GM12892 (cell line): ENCODE measurements at places on chromosomes 11 and 22.
A peak's percentile ranks its signal among the peaks of the same experiment; 100 is the strongest.

DNA sequence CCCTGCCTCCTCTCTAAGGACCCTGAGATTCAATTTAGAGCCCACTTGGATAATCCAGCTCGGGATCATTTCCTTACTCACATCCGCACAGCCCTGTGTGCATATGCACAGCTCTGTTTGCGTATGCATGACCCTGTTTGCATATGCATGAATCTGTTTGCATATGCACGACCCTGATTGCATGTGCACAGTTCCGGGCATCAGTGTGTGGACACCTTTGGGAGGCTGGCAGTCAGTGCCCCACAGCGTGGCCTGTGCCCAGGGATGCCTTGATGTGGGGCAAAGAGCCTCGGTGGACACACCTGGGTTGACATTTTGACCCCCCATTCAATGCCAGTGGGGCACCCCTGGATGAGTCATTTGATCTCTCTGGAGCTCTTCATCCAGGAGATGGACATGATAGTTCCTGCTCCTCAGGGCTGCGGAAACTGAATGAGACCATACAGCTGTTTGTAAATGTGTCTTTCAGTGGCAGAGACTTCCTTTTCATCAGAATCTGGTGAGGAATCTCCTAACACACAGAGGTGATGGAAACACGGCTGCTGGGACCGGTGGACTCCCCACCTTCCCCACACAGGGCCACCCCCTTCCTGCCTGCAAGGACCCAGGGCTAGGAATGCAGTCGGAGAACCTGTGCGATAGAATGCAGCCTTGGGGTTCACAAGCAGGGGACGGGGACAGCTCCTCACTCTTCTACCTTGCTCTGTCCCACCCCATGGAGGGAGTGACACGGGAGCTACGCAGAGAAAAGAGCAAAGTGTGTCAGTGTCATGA lies 41.2 kb downstream of the MYEOV start:
- no peak for DNase-seq

DNA sequence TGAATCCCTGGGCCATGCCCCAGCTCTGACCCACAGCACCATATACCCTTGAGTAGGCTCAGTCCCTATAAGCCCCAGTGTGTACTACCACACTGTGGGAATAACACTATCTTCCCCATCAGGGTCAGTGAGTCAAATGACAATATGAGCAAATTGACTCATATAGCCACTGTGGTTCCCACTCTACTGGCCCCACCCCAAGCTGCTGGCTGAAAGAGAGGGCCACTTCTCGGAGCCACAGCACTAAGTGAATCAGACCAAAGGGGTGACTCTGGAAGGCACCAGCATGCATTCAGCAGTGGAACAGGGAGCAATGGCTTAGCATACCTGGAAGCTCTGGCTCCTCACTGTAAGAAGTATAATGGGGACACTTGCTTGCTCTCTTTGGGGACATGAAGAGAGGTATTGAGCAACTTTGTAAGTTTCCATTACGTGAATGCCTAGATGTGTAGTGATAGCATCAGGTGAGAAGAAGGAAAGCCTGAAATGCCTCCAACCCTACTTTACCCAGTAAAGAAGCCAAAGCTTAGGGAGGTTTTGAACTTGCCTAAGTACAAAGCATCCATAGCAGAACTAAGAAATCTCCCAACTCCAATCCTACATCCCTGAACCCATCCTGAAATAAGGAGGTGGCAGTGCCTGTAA lies 13.5 kb downstream of the CD59 start:
- DNase-seq = peak; percentile 24

DNA sequence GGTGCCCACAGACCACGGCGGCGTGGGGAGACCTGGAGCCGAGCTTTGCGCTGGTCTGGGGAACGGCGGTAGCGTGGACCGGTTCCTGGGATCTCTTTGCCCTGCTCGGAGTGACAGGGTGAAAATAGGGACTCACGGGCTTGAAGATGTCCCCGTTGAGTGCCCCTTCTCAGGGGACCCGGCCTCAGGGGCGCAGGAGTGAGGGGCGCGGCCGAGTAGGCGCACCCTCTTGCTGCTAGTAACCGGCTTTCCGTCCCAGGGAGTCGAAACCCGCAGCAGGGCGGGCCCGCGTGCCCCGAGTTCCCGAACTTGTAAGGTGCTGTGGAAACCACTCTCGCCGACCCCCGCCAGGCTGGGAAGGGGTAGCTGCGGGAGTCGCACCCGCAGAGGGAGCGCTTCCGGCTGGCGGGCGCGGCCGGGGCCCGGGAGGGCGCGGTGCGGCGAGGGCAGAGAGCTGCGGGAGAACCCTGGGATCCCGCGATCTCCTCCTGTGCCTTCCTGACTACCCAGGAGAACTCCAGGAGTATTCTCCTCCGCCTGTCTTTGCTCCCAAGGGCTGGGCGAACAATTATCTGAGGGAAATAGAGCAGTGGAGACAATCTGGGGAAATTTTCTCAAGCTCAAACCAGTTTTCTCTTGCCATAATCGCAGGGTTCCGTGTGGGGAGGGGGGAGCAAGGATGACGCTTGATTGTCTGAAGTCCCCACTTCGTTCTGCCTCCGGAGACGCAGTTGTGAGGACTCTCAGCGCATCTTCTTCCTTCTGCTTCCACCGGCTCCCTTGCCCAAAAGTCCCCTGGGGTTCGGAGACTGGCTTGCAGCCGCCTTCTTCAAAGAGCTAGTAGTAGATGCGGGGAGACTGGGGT lies 666 bp downstream of the NELL1 start:
- DNase-seq = no peak

GRCh38 chr11:7314811-7315604 lies 63.3 kb downstream of the SYT9 start:
- no peak for DNase-seq

GRCh38 chr11:126727381-126727780 lies 273.2 kb downstream of the KIRREL3 start:
- DNase-seq = no peak

- DNase-seq = peak; percentile 9
Measured at GRCh38 chr11:82732734-82733443, 775 bp downstream of the FAM181B start.

DNA sequence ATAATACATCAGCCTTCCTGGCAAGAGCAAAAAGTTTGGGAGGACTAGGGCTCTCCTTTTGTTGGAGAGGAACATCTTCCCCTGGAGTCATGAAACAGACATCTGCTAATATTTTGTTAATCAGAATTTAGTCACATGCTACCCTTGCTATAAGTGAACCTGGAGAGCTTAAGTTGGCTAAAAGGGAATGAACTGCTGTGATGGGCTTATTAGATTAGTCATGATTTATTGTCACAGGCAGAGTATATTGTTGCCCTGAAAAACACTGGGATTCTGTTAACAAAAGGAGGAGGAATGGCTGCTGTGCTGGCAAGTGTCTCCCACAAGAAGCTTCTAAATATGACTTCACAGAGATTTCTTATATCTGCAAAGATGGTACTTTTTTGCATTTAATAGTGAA lies 16.0 kb downstream of the TCP11L1 start:
- DNase-seq = no peak

DNA sequence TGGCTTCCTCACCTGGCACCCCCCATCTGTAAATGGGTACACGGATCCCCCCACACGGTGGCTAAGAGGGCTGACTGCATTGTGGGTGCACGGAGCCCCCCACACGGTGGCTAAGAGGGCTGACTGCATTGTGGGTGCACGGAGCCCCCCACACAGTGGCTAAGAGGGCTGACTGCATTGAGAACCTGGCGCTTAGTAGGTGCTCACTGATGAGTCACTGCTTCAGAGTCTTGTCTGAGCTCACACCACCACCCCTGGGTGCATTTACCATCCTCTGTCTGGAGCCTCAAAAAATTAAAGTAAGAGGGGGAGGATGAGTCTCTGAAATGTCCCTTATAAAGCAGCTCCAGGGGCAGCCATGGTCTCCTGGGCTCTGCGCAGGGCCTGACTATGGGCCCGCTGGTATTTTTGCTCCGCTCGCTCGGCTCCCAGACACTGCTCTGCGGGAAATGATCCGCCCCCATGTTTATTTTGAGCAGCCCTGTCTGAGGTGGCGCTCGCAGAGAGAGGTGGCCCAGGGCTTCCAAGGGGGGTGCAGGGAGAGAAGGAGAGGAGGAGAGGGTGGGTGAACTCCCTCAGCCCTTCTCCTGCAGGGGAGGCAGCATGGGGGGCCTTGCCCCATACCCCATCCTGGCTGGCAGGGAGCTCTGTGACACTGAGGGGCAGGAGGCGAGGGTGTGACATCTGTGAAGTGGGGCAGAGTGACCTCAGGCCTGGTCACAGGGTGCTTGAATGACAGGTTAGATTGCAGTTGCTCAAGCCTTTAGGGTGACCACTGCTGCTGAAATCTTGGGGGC lies 82.6 kb downstream of the CACNA1I start:
- no peak for DNase-seq

- DNase-seq = no peak
Measured at GRCh38 chr11:94968334-94968958, 4.9 kb downstream of the CWC15 start.

GRCh38 chr11:93655047-93655446 lies 6.4 kb upstream of the CEP295 start:
- no peak for DNase-seq

GRCh38 chr11:126485021-126485792 lies 129.7 kb downstream of the ST3GAL4 start:
- DNase-seq = no peak

DNA sequence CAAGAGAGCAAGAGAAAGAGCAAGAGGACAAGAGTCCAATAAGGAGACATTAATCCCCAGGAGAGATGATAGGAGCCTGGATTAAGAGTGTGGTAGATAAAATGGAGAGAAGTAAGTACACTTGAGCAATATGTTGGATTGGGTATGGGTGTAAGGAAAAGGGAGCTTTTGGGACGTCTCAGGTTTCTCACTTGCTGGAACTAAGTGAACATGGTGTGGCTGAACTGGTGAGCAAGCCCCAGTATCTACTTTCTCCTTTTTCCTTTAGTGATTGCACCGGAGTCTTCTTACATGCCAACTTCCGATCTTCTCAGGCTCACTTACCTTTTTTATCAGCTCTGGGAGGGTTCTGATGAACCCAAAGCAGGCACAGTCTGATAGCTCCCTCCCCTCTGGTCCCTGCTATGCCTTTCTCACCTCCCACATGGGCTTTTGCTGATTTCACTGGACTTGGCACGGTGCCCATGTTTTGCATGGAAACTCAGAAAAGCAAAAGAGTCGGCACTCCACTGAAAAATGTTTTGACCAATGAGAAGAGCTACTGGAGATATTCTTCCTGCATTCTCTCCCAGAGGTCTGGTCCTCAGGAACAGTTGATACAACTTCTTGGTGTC lies 14.5 kb upstream of the APLNR start:
- DNase-seq = no peak

DNA sequence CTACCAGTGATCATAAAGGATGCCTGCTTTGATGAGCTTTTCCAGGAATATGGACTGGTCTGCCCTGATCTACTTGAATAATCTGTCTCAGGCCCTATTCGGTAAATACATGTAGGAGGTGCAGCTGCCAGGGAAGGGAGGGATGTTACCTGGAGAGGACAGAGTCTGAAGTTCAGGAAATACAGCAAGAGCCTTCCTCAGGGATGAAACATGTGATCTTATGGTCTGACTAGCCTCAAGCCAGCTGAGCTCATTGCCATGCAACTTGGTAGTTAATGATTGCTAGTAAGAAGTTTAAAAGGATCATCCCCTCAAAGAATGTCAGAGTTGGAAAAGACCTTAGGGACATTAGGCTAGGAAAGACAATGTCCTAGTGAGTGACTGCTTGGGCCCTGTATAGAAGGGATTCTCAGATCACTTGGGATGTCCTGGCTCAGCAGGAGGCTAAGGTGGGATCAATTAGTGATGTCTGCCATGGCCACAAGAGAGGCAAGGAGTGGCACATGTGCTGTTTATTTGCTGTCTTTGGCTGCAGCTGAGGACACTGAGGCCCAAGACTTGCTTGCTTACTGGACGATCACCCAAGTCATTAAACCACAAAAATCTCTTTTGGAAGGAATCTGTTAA lies 18.5 kb downstream of the PTPRJ start:
- no peak for DNase-seq

DNA sequence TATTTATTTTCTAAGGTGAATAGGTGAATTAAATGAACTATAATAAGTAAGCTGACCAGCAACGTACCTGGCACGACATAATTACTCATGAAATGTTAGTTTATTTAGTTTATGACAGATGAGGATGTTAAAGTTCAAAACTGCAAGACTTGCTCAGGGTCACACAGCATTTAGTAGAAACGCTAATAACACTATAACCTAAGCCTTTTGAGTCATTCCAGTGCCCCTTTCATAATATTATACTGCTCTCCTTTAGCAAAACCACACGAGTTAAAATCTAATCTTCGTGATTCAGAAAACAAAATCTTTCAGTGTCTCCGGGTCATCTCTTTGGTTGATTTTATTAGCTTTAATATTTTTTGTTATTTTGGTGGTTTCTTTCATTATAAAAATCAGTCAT lies 39.6 kb downstream of the BTBD10 start:
- no peak for DNase-seq

DNA sequence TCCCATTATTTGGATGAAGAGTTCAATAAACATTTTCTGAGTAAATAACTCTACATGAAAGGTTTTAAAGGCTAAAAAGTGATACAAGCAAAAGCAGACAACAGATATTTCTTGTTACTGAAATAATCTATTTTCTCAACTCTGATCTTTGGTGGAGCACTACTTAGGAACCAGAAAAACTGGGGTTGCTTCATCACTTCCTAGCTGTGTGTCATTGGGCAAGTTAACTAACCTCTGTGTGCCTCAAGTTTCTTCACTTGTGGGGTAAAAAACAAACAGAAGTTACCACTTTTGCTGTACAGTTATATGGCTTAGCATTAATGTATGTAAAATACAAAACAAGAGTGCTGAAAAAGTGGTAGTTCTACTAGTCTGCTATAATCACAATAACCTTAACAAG lies 5.6 kb downstream of the MAPK1 start:
- no peak for DNase-seq

- no peak for DNase-seq
Measured at GRCh38 chr11:79055856-79056631, 384.8 kb downstream of the TENM4 start.

DNA sequence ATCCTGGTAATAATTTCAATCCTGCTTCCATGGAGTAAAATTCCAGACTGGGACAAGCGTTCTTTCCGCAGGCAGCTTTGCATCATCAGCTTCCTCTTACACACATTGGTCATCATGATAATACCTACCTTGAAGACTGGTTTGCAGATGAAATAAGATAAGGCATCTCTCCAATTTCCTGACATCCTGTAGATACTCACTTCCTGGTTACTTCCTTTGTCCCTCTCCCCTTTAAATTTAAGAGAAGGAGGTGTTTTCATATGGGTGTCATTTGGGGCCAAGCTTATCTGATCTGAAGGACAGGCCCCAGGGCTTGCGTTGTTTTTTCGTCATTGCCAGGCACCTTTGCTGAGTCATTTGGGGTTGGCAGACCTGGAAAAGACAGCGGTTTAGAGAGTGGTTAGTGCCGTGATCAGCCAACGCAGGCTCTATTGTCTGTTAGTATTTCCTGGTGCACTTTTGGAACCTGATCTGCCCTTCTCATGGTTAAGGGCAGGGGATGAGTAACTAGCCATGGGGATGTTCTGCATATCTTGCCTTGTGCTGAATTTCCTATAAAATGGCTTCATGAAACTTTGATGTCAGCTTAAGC lies 24.1 kb downstream of the GRAMD1B start:
- no peak for DNase-seq

DNA sequence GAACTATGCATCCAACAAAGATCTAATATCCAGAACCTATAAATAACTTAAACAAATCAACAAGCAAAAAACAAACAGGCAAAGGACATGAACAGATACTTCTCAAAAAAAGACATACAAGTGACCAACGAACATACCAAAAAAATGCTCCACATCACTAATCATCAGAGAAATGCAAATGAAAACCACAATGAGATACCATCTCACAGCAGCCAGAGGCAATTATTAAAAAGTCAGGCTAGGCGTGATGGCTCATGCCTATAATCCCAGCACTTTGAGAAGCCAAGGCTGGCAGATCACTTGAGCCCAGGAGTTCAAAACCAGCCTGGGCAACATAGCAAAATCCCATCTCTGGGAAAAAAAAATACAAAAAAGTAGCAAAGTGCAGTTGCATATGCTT lies 10.7 kb downstream of the SAA4 start:
- no peak for DNase-seq
